ENCODE measurements at places on chromosomes 6 and 20.

DNA sequence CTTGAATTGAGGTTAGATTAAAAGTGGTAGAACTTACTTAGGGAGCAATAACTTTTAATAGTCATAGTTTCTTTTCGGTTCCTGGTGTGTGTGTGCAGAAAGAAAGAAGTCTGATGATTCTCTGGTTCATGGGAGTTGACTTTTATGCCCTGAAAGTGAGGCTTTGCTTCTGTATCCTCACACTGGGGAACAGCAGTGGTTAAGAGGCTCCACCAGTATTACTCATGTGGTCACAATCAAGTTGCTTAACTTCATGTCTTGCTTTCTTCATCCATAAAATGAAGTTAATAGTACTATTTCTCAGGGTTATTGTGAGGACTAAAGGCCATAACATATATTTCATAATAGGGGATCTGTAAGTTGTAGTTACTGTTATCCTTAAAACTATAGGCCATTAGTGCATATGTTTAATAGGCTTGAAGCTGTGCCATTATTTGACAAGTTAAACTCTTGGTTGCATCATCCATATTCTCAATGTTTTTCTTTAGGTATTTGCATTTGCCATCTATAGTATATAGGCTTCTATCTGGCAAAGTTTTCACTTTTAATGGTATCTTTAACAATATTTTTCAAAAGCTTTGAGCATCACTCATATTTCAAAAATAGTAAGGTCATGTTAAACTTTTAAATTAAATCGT lies 262.4 kb downstream of the PLCB1 start:
- no peak for DNase-seq

GRCh38 chr6:18842534-18842933 lies 455.4 kb downstream of the RNF144B start:
- no peak for DNase-seq

DNA sequence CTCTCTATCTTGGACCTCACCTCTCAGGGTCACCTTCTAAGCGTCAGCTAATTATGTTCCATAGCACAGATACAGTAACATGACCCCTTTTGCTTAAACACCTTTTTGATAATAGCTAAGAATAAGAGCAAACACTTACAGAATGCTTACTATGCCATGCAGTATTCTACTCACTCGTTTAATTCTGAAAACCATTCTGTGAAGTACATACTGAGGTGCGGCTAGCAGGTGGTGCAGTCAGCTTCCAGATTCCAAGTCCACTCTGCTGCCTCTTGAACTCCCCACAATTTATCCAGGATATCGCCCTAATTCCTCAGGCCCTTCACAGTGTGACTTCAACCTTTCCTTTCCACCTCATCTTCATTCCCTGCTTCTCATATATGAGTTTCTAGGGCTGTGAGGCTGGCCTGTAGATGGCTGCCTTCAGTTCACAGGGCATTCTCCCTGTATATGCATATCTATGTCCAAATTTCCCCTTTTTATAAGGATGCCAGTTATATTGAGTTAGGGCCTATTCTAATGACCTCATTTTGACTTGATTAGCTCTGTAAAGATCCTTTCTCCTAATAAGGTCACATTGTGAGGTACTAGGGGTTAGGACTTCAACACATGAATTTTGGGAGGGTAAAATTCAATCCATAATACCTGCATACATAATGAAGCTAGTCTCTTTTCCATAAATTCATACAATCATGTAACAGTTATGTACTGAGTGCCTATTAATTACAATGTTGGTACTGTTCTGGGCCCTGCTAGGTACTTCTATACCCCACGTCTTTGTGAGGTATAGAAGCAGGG lies 130.1 kb downstream of the PDSS2 start:
- DNase-seq: no peak

- no peak for DNase-seq
These were observed 182.9 kb downstream of the PDE7B start for GRCh38 chr6:136034422-136034821.

- peak; percentile 41 for DNase-seq
These were observed 25.4 kb upstream of the HLA-E start for GRCh38 chr6:30463651-30464618.

DNA sequence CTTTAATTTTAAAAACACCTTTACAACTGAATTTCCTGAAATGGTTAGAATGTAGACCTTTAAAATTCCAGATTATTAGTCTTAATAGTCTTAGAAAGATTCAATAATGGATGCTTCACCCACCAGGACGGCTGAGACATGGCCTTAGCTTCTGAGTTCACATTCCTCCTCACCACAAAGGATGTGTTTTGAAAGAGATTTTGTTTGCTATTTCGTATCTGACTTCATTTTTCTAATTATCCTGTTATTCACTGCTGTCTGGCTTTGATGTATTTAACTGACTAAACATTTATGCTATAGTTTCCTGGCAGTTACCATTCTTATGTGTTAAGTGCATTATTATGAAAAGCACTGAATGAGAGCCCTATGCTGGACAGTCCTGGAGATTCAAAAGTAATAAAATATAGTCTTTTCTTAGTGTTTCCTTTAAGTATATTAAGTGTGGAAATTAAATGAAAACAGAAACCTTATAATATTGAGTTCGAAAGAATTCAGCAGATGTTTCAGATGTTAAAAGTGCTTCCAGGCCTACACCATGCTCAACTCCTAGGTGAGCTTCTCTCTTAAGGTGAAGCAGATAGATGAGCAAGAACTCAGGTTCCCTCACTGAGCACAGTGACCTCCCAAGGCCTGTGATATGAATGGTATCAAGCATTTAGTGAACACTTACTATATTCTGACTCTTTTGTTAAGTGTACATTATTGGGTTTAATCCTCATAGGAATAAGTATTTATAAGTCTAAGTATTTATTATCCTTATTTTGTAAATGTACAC lies 40.3 kb downstream of the MAP3K4 start:
- no peak for DNase-seq

- no peak for DNase-seq
These were observed 193.2 kb downstream of the ADGB start for GRCh38 chr6:146791930-146792329.

Data from stimulated activated CD8-positive, alpha-beta memory T cell treated with anti-CD3 and anti-CD28 coated beads, Interleukin-2, amount 100 ng/mL, for 1 hour (primary cell).